Gastroesophageal sphincter (tissue), 4 donors: ENCODE measurements at places on chromosomes 2 and 18. TPM values are rescaled to one million over a fixed set of nuclear protein-coding genes. Genes with fewer than 3 reads are reported as not detected.
A peak's percentile ranks its signal among the peaks of the same experiment; 100 is the strongest.

The CCDC93 gene
- total RNA-seq, result 15.4 TPM

The PLGLB1 gene
- total RNA-seq, result 1.0 TPM

The UGT1A7 gene
- not detected for total RNA-seq

The DNPEP gene
- total RNA-seq, result 55.9 TPM

The GLI2 gene
- total RNA-seq, result 9.3 TPM

The LRRC30 gene
- total RNA-seq, result not detected

The PLA2R1 gene
- 15.0 TPM for total RNA-seq

DNA sequence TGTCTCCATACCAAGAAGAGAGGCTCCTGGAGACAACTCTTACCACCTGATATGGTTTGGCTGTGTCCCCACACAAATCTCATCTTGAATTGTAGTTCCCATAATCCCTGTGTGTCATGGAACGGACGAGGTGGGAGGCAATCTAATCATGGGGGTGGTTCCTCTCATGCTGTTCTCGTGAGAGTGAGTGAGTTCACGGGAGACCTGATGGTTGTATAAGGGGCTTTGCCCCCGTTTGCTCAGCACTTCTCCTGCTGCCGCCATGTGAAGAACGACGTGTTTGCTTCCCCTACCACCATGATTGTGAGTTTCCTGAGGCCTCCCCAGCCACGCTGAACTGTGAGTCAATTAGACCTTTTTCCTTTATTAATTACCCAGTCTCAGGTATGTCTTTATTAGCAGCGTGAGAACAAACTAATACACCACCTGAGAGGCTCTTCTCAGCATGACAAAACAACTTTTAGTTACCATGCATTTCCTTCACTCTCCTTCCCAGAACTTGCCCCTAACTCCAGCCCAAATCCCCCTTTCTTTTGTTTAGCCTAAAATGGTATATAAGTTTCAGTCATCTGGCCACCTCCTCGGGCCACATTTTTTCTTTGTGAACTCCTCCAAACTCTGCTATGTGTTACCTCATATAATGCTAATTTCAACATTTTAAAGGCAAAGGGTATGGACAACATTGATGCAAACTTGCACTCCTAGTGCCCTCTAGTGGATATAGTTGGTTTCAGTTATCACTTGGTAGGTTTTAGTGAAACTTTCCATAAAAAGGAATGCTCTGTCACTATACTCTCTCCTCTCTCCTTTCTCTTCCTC lies 58.6 kb upstream of the SLC25A52 start:
- no peak for ATAC-seq

- no peak for ATAC-seq
Observed at GRCh38 chr2:67898595-67898994, 164.2 kb downstream of the C1D start.

GRCh38 chr18:33424266-33424946 lies 16.1 kb downstream of the CCDC178 start:
- ATAC-seq, result no peak

GRCh38 chr18:31146809-31147208 lies 15.8 kb downstream of the DSC1 start:
- ATAC-seq, result no peak

GRCh38 chr2:85226783-85227182 lies 93.6 kb downstream of the TCF7L1 start:
- no peak for ATAC-seq

GRCh38 chr2:182165202-182165601 lies 179.5 kb downstream of the PPP1R1C start:
- no peak for ATAC-seq

- no peak for ATAC-seq
Observed at GRCh38 chr18:3679241-3679640, 229.3 kb downstream of the TGIF1 start.

GRCh38 chr2:125455110-125455509 lies 1200.8 kb upstream of the GYPC start:
- ATAC-seq, result no peak

DNA sequence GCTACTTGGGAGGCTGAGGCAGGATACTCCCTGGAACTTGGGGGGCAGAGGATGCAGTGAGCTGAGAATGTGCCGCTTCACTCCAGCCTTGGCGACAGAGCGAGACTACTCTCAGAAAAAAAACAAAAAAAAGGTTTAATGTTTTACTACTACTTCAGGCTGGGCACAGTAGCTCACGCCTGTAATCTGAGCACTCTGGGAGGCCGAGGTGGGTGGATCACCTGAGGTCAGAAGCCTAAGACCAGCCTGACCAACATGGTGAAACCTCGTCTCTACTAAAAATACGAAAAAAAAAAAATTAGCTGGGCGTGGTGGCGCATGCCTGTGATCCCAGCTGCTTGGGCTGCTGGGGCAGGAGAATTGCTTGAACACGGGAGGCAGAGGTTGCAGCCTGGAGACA lies 75.7 kb upstream of the ATIC start:
- no peak for ATAC-seq

GRCh38 chr2:96878796-96879544 lies 9.1 kb upstream of the SEMA4C start:
- ATAC-seq, result no peak

DNA sequence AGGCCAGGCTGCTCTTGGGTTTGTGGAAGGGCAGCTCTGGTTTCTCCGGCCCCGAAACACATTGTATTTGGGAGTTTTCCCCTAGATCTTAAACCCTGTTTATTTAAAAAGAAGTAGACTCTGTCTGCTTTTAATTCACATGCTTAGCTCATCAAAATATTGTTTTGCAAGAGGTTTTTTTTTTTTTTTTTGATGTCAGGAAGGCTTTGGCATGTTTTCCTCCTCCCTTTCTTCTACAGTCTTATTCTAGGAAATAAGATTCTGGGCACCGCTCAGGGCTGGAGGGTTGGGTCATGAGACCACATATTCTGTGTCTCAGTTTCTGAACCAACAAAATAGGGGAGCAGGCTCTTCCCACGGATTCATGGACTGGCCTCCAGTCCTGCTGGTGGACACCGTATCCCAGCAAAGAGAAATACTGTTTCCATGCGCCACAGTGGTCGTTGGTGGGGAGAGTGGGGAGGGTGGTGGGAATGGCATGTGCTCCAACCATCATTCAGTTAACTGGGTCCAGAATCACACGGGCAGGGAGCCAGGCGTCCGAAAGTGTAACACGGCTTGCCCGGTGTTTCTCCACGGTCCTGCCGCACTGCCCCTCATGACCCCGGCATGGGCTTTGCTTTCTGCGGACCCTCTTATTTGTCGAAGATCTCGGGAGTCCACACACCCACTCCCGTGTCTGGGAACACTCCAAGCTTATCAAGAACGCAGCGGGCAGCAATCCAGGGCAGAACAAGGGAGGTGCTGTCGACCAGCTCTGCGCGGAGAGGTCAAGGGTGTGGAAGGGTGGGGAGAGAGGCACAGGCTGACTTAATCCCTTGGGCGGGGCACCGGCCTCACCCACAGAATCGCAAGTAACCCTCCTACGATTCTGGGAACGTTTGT lies 176.7 kb downstream of the GLI2 start:
- peak; percentile 50 for ATAC-seq

DNA sequence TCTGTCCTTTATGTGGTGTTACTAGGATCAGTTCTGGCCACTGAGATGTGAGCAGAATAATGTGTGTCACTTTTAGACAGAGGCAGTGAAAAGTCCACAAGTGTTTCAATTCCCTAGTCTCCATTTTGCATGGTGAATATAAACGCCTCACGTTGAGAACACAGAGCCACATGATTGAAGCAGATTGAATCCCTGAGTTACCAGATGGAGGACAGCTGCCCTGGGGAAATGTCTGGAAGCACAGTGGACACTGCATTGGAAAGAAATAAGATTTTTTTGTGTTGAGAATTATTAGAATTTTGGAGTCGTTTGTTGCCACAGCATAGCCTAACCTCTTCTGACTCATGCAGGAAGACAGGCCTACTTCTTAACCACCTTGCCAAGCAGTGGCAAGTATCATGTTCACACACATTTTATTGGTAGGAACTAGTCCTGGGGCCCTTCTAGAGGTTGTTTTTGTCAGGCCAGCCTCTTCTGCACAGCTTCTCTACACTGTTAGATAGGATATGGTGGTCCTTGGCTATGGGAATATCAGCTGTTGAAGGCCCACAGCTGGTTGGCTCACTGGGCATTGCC lies 188.6 kb downstream of the TMEM182 start:
- ATAC-seq, result no peak

- ATAC-seq, result no peak
Observed at GRCh38 chr2:189204322-189204941, 24.9 kb upstream of the COL5A2 start.
